NCI-H2171 treated with DMSO at 0.1 percent for 48 hours (cell line): ENCODE measurements at places on chromosomes 5 and 9.
A peak's percentile ranks its signal among the peaks of the same experiment; 100 is the strongest.

DNA sequence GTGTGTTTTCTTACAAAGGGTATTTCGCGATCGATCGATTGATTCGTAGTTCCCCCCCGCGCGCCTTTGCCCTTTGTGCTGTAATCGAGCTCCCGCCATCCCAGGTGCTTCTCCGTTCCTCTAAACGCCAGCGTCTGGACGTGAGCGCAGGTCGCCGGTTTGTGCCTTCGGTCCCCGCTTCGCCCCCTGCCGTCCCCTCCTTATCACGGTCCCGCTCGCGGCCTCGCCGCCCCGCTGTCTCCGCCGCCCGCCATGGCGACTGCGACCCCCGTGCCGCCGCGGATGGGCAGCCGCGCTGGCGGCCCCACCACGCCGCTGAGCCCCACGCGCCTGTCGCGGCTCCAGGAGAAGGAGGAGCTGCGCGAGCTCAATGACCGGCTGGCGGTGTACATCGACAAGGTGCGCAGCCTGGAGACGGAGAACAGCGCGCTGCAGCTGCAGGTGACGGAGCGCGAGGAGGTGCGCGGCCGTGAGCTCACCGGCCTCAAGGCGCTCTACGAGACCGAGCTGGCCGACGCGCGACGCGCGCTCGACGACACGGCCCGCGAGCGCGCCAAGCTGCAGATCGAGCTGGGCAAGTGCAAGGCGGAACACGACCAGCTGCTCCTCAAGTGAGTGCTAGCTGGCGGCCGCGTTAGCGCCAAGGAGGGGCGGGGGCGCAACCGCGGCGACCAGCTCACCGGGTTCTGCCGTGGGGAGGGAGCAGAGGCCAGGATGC lies 480 bp downstream of the LMNB1 start:
- DNase-seq = peak; percentile 31

- DNase-seq = no peak
Observed at GRCh38 chr5:150067405-150067960, 18.9 kb downstream of the CSF1R start.

- DNase-seq = no peak
Observed at GRCh38 chr9:16732546-16732945, 137.9 kb downstream of the BNC2 start.

DNA sequence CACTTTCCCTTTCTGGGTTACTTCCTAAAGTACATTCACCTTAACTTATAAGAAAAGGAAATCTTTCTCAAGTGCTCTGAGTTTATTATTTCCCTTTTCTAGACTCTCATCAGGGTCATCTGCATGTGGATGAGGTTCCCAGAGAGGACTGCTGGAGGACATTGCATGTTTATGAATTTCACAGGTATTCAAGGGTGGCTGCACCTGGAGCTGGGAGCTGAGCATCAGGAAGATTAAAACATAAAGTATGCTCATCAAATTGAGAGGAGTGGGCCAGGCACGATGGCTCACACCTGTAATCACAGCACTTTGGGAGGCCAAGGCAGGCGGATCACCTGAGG lies 34.7 kb upstream of the PLIN2 start:
- no peak for DNase-seq

GRCh38 chr5:9294793-9295465 lies 250.9 kb downstream of the SEMA5A start:
- DNase-seq = no peak
